Esophagus squamous epithelium (tissue), 5 donors: ENCODE measurements at places on chromosomes 3 and 15. TPM values are rescaled to one million over a fixed set of nuclear protein-coding genes. Genes with fewer than 3 reads are reported as not detected.

The RAB5A gene
- total RNA-seq = 91.4 TPM

The POC1A gene
- 6.8 TPM for total RNA-seq

The ADAMTS7 gene
- 0.66 TPM for total RNA-seq

The DAZL gene
- not detected for total RNA-seq

The SMAD6 gene
- 1.7 TPM for total RNA-seq

The GOLGA6D gene
- not detected for total RNA-seq

The ZNF80 gene
- total RNA-seq = not detected

DNA sequence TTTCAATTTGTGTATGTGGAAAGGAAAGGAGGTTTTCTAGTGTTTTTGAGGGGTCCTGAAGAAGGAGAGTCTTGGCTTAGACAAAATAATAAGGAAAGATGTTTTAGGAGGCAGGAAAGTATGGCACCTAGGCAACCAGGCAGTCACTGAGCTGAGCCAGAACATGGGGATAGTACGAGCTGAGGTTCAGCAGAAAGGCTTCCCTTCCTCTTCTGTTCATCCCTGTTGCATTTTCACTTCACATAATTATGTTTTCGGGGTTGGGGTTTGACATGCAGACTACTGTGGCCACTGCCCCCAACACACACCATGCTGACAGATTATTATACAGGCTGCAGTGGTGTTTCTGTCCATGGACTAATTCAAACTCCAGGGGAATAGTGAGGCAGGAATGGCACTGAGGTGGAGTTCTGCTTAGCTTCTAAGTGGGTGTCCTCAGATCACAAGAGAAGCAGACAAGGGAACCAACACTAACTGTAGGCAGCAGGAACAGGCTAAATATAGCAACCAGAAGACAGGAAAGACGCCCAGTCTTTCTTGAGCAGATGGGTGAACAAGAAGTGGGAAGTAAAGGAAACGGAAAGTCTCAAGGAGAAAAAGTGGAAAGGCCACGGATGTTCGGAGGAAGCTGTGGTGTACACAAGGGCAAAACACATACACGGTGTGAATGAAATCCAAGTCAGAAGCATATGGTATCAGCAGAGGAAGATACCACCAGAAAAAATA is 305.8 kb downstream of the PLCL2 start:
- no peaks in the 10 kb centered on the region for H3K27me3 ChIP-seq
- H3K36me3 ChIP-seq = no peaks in the 10 kb centered on the region
- no peak overlapping the region for H3K27ac ChIP-seq

GRCh38 chr3:24042174-24043059 is 97.3 kb downstream of the NR1D2 start:
- DNase-seq = no peak
- H3K27me3 ChIP-seq = no peaks in the 10 kb centered on the region
- peak overlapping the region; percentile 34 for H3K4me3 ChIP-seq
- H3K36me3 ChIP-seq = no peaks in the 10 kb centered on the region
- peaks cover 5% of the 10 kb centered on the region for H3K4me1 ChIP-seq

GRCh38 chr3:136979684-136980083 is 21.9 kb downstream of the IL20RB start:
- H3K27ac ChIP-seq = no peak overlapping the region
- H3K36me3 ChIP-seq = no peaks in the 10 kb centered on the region
- H3K4me1 ChIP-seq = no peaks in the 10 kb centered on the region

GRCh38 chr3:101962055-101962454 is 112.7 kb downstream of the NFKBIZ start:
- no peak overlapping the region for H3K4me3 ChIP-seq
- DNase-seq = no peak
- H3K4me1 ChIP-seq = peaks cover 4% of the 10 kb centered on the region
- no peaks in the 10 kb centered on the region for H3K36me3 ChIP-seq
- H3K27ac ChIP-seq = no peak overlapping the region

- DNase-seq = no peak
- H3K27ac ChIP-seq = no peak overlapping the region
- H3K4me1 ChIP-seq = no peaks in the 10 kb centered on the region
- no peaks in the 10 kb centered on the region for H3K27me3 ChIP-seq
Measured at GRCh38 chr3:38662544-38662943, 13.1 kb upstream of the SCN5A start.

DNA sequence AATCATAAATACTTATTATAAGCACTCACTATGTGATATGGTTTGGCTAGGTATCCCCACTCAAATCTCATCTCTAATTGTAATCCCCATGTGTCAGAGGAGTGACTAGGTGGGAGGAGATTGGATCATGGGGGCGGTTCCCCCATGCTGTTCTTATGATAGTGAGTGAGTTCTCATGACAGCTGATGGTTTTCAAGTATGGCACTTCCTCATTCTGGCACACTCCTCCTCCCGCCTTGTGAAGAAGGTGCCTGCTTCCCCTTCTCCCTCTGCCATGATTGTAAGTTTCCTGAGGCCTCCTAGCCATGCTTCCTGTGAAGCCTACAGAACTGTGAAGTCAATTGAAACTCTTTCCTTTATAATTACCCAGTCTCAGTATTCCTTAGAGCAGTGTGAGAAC is 53.3 kb upstream of the CHMP2B start:
- no peak overlapping the region for H3K27ac ChIP-seq
- H3K36me3 ChIP-seq = no peaks in the 10 kb centered on the region
- H3K4me1 ChIP-seq = no peaks in the 10 kb centered on the region
- no peak overlapping the region for H3K4me3 ChIP-seq
- H3K27me3 ChIP-seq = no peaks in the 10 kb centered on the region

GRCh38 chr15:88219623-88220022 is 36.9 kb downstream of the NTRK3 start:
- no peaks in the 10 kb centered on the region for H3K27me3 ChIP-seq
- DNase-seq = no peak
- no peaks in the 10 kb centered on the region for H3K36me3 ChIP-seq
- H3K4me3 ChIP-seq = no peak overlapping the region

DNA sequence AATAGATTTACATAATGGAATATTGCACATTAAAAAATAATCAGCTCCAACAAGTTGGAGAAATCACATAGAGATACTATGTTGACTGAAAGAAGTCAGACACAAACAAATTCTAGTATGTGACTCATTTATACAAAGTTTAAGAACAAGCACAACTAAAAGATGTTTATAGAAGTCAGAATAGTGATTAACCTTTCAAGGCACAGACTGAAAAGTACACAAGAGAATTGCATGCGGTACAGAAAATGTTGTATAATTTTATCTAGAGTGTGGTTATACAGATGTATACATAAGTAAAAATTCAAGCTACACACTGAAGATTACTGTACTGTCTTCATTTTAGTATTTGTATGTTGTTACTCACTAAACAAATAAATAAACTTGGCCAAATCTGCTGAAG is 19.3 kb upstream of the ATOSA start:
- H3K27me3 ChIP-seq = no peaks in the 10 kb centered on the region
- H3K4me3 ChIP-seq = no peak overlapping the region
- H3K4me1 ChIP-seq = no peaks in the 10 kb centered on the region
- H3K27ac ChIP-seq = no peak overlapping the region
- no peaks in the 10 kb centered on the region for H3K36me3 ChIP-seq

DNA sequence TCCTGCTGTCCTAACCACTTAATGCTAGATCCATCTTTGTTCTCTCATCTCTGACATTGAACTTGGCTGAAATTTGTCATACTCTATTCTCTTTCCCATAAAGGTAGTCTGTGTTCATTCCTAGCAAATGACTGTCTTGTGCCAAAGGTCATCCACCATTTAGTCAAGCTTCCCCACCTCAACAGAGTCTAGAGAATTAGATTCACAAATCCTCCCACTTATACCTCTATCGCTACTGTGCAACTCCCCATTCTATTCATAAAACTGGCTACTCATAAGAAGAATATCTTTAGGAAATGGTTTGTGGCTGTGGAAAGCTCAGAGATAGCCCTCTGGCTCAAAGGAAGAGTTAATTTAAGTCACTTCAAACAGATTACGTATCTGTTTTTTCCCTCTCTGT is 59.7 kb upstream of the MBNL1 start:
- no peak overlapping the region for H3K27ac ChIP-seq
- H3K27me3 ChIP-seq = no peaks in the 10 kb centered on the region
- DNase-seq = no peak
- H3K4me3 ChIP-seq = no peak overlapping the region

DNA sequence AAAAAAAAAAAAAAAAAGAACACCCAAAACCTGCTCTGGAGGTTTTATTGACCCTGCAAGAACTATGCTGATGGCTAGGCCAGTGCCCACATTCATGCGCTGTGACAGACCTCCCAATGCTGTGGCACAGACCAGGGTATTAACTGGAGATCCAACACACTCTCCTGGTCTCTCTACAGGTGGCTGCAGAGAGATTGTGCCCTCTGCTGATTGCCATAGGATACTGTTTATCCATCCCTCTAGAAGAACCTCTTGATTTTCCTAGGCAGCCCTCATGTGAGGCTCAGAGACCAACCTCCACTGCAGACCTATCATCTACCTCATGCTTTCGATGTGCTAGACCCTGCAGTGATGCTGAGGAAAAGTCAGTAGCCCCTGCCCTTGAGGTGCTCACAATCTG is 125.5 kb upstream of the TRIM42 start:
- no peaks in the 10 kb centered on the region for H3K36me3 ChIP-seq
- no peak for DNase-seq

- no peaks in the 10 kb centered on the region for H3K4me1 ChIP-seq
- H3K4me3 ChIP-seq = no peak overlapping the region
- peaks cover 27% of the 10 kb centered on the region for H3K27me3 ChIP-seq
- H3K36me3 ChIP-seq = no peaks in the 10 kb centered on the region
- no peak overlapping the region for H3K27ac ChIP-seq
Measured at GRCh38 chr15:95494971-95495541, 835.4 kb upstream of the NR2F2 start.
